ENCODE measurements at places on chromosomes 7 and 10.

DNA sequence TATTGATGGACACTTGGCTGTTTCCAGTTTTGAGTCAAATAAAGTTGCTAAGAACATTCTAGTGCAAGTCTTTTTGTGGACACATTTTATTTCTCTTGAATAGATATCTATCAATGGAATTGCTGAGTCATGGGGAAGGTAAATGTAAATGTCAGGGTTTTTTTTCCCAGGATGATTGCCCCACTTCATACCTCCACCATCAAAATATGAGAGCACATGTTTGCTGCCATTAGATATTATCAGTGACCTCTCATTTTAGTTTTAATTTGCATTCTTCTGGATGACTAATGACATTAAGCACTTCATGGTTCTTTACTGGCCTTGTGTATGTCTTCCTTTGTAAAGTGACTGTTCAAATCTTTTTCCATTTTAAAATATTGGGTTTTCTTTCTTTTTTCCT lies 45.7 kb downstream of the PAPSS2 start:
- no peak for DNase-seq

GRCh38 chr7:34208878-34209621 lies 303.7 kb downstream of the BMPER start:
- peak; percentile 40 for DNase-seq

- no peak for DNase-seq
Observed at GRCh38 chr10:108791030-108791429, 1132.3 kb downstream of the XPNPEP1 start.

GRCh38 chr7:142498364-142498763 lies 240.5 kb upstream of the PRSS58 start:
- no peak for DNase-seq

DNA sequence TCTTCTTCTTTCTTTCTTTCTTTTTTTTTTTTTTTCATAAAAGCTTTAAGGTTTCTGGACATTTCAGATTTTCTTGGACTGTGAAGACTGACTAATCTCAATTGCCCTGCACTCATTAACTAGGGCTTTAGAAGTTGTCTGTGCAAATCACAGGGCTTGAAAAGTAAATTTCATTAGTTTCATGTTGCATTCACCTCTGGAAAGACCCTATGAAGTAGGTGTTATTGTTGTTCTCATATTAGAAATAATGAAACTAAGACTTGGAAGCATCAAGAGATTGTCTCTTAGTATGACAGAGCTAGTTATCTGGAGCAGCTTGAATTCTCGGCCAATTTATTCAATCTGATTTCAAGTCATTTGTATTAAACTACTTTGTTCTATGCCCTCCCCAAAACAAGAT lies 28.2 kb upstream of the SEMA3D start:
- no peak for DNase-seq

- no peak for DNase-seq
Observed at GRCh38 chr7:108578937-108579336, 9.3 kb downstream of the DNAJB9 start.

GRCh38 chr7:32279500-32279899 lies 209.3 kb upstream of the PDE1C start:
- DNase-seq = no peak

GRCh38 chr10:31484431-31485135 lies 165.6 kb downstream of the ZEB1 start:
- DNase-seq = no peak

DNA sequence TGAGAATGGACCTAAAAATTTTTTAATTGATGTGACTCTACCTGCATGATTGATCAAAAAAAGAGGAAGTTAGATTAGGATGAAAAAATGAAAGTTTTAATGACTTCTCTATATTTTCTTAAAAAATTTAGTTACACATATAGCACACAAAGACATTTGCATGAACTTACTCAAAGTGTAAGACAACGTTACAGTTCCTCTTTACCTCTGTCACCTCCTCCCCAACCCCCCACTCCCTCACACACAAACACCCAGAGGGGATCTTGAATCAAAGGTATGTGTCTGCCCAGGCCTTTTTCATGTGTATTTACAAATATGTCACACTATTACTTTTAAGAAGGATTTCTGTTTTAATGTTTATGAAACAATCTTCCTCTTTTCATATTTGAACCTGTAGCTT lies 20.6 kb upstream of the CDCA7L start:
- no peak for DNase-seq

DNA sequence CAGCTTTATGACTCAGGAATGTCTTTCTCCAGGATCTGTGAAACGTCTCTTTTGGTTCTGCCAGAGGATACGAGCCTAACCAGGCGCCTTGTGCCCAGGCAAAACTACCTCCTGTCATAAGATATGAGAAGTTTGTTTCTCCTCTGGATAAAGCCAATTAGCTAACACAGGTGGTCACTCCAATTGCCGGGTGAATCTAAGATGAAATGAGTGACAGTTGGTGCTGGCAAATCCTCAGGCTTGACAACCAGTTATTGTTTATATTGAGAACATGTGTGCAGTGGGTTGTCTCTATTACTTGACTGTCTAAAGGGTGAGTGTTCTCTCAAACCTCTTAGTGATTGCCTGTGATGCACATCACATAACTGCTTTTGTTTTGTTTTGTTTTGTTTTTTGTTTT lies 449.1 kb downstream of the XPNPEP1 start:
- no peak for DNase-seq

- no peak for DNase-seq
Observed at GRCh38 chr10:114110174-114110972, 63.6 kb downstream of the CCDC186 start.

- no peak for DNase-seq
Observed at GRCh38 chr7:139713061-139713460, 64.7 kb downstream of the HIPK2 start.

DNA sequence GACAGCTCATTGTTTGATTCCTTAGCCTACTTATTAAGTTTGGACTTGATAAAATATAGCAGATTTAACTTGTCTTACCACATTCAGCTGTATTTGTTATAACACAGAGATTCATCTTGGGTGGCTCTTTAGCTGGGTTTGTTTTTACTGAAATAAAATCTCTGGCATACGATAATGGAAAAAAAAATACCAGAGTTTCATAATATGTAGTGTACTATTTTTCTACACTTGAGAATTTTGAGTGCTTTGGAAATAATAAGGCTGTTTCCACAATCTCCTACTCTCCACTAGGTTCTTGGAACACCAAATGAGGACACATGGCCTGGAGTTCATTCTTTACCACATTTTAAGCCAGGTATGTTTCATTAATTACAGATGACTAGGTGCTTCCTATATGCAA lies 218.6 kb upstream of the FZD1 start:
- no peak for DNase-seq

Measured in muscle of back (tissue), 13 donors.